ENCODE measurements at places on chromosomes 2 and 18.

- no peak for DNase-seq
Observed at GRCh38 chr2:235968616-235969324, 199.4 kb downstream of the GBX2 start.

GRCh38 chr18:10121028-10121427 is 207.2 kb downstream of the VAPA start:
- no peak for DNase-seq

- DNase-seq = no peak
Observed at GRCh38 chr2:158467248-158467647, 10.5 kb downstream of the PKP4 start.

GRCh38 chr2:8421658-8422449 is 260.0 kb upstream of the ID2 start:
- no peak for DNase-seq

DNA sequence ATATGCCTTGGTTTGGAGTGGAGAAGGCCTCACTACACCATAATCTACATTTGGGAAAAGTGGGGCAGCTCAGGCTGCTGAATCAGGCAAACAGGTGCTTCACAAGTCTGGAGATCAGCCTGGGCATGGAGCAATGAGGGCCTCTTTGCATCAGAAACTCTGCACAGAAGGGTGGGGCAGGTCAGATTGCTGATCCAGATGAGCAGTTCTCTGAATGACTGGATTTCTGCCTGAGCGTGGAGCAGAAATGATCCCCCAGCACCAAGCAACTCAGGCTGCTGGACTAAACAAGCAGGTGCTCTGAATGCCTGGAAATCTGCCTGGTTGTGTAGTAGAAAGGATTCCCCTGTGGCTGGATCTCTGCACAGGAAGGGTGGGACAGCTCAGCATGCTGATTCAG is 605.3 kb upstream of the ZNF804A start:
- no peak for DNase-seq

DNA sequence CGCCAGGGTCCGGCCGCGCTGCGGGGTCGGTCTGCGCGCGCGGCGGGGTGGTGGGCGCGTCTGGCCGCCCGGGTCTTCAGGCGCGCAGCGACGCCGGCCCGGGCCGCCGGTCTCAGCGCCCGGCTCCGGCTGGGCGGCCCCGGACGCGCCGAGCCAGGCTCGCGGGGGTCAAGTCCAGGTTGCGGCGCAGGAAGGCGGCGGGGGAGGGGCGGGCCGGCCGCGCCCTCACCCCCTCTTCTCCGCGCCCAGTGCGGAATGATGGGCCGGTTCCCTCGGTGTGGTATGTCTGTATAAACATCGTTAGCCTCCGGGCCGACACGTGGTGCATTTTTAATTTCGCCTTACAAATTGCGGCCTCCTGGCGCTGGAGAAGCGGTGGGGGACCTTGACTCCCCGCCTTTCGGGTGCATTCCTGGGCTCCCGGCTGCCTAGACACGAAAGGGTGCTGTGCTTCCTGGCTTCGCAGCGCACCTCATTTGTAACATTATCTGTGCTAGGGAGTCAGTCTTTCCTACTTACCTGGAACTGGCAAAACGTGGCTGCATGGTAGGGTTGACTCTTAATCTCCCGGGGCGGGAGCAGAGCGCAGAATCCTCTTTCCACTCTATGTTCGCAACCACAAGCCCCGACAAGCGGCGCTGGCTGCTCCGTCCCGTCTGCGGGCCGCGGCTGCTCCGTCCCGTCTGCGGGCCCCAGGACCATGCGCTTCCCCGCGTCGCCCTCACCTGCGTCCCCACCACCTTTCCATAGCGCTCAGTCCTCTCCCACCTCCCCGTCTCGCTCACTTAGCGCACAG is 69.0 kb downstream of the CTAGE1 start:
- no peak for DNase-seq

- DNase-seq = no peak
Observed at GRCh38 chr2:17115042-17115441, 403.2 kb downstream of the RAD51AP2 start.

DNA sequence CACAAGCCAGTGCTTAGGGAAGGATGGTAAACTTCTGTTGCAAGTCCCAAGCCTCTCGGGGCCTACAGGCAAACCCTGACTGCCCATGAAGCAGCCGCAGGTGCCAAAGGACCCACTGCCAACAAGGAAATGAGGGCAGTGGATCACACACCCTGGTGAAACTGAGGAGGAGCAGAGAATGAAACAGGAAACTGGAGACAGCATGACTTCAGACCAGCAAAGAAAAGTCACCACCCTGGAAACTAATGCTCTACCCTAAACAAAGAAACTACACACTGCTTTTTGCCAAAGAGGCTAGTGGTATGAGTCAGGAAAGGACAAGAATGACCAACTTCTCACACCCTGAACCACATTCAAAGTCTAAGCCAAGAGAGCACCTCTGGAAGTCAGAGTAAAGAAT is 97.2 kb downstream of the MYO5B start:
- DNase-seq = no peak

DNA sequence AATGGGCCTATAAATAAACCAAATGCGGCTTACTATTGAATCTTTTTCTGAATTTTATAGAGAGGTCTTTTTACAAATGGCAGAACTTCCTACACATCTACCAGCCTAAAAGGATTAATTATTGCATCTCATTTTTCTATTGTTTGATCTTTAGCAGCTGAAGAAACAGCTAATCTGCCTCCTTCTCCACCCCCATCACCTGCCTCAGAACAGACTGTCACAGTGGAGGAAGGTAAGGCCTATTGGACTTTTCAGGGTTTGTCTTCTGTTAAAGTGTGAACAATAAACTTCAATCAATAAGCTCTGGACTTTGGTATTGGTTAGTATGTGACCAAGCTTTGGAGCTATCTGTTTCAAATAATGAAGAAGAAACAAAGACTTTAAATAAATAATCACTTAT is 91.0 kb upstream of the UNC80 start:
- DNase-seq = no peak

- DNase-seq = no peak
Observed at GRCh38 chr18:75041586-75041985, 167.4 kb downstream of the PTGR3 start.

DNA sequence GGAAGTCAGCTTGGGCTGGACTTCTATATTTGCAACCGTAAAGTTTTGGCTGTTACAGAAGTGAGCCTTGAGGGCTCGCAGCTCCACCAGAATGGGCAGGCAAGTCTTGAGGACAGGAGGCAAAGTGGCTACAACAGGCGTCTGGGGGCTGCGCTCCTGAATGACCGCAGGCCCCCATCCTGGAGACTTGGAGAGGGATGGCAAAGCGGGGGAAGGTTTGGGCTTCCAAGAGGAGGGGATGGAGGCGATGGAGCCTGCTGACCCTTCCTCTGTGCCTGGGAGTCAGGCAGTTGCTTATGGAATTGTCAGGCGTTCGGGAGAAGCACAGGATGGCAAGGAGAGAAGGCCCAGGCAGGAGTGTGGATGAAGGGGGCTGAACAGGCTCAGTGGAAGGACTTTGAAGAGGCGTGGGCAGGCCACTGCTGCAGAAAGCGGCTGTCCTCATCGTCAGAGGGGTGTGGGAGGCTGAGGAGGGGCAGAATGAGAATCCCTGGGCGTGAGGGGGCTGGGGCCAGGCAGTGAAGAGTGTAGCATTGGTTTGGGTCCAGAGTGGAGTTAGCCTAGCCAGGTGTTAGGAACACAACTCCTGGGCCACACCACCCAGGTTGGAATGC is 72.3 kb downstream of the INHBB start:
- no peak for DNase-seq

- DNase-seq = no peak
Observed at GRCh38 chr2:165698444-165698884, 95.6 kb downstream of the GALNT3 start.
